Jurkat, Clone E6-1 (cell line): ENCODE measurements at places on chromosomes 2 and 18.

- DNase-seq = no peak
Observed at GRCh38 chr2:143175438-143175837, 46.2 kb downstream of the ARHGAP15 start.

DNA sequence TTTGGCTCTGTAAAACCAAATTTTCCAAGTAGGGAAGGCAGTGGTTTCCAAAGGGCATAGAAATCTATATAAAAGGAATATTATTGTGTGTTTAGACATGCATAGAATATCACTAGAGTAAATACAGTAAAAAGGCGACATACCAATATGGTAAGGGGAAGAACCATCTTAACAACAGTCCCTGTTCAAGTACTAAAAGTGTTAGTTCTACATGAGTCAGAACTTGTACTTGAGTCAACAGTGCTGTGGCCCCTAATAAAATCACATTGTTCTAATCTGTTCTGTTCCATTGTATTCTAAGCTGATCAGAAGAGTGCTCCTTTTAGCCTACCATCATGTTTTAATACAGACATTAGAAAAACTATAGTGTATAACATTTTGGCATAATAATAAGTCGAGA, 36.1 kb upstream of the TNFRSF11A start:
- no peak for DNase-seq

- no peak for DNase-seq
Observed at GRCh38 chr2:36468463-36469105, 113.0 kb downstream of the CRIM1 start.

DNA sequence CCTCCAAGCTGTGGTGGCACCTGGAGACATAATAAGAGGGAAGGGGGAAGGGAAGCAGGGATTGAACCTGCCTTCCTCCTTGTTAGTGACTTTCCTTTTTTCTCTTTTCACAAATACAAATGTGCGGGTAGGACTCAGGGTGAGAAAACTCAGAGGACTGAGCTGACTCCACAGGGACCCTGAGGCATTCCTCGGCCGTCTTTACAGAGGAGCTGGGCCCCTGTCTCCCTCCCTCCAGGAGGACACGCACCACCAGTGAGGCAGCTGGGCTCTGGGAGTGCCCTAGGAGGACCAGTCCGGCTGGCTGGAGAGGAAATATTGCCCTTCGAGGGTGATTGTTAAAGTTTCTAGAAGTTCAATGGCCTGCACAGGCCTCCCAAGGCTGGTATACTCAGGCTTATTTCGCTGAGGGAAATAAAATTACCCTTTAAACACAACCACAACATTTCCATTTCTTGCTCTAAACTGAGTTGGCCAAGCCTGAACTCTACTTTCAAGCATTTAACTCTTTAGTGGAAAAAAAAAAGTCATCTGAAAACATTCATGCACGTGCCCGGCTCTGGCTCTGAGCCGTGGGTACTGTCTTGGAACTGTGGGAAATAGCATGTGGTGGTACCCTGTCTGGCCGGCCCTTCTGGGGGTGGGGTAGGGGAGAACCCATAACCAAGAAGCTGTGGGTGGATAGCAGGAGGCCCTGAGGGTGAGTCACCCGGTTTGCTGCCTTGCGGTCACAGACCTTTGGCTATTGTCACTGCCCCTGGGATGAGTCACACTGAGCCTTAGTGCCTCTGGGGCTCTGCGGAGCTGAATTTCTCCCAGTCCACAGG, 116.0 kb downstream of the COPS8 start:
- no peak for DNase-seq

DNA sequence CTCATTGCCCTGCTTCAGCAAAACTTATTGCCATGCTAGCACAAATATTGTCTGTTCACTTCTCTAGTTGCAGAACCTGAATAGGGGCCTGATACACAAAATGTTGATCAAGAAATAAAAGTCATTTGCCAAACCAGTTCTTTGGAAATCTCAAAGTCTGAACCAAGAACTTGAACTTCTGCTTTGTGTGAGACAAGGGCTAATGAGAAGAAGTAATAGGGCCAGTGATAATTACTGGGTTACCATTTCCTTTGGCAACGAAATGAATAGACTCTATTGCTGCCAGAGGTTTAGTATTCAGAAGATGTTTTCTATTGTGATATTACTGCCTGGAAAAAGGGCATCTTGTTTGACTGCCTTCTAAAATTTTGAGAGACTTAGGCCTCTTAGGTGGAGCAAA, 35.0 kb downstream of the TMEFF2 start:
- DNase-seq = no peak

GRCh38 chr18:37395138-37395537, 170.5 kb downstream of the CELF4 start:
- no peak for DNase-seq

DNA sequence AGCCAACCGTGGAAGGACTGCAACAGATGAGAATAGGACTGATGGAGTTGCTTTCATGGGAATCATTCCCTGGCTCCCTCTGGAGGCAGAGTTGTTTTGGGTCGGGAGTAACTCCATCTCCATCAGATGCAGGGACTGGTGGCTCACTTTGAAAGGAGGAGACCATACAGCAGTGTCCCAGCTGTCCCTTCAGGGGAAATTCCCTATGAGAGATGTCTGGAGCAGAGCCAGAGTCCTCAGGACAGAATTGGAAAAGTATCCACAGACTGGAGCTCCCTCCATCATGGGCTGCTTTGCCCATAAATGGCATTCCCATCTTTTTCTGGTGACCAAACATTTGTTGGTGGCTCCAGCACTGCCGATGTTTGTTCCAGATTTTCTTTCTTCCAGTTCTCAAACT, 144.3 kb downstream of the NCK2 start:
- DNase-seq = no peak

GRCh38 chr2:157572725-157573124, 55.9 kb downstream of the ACVR1C start:
- peak; percentile 22 for DNase-seq

GRCh38 chr2:112166806-112167499, 28.8 kb downstream of the FBLN7 start:
- no peak for DNase-seq

GRCh38 chr2:178233428-178233827, 39.1 kb downstream of the OSBPL6 start:
- DNase-seq = no peak

DNA sequence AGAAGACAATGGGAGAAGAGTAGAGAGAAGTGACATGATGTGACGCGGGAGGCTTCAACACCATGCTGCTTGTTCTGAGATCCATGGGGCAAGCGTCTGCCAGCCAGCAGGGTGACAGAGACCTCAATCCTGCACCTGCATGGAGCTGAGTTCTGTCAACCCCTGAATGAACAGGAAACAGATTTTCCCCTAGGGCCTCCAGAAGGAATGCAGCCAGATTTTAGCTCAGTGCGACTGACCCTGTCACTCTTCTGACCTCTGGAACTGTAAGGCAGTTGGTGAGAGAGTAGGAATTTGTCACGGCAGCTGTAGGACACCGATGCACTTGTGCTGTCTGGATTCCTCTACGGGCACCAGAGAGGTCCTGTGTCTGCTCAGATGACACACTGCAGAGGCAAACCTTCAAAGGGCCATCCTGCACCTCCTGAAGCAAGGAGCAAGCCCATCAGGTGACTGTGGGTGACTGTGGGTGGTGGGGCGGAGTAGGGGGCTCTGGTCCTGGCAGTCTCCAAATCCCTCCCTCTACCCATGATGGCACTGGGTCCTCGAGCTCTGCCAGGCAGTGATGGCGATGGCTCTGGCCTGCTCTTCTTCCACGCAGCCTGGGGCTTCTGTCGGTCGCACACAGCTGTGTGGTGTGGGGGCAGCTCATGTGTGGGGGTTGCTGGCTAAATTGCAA, 194.3 kb upstream of the TWIST2 start:
- no peak for DNase-seq

GRCh38 chr18:22572341-22572740, 154.6 kb upstream of the CTAGE1 start:
- no peak for DNase-seq

DNA sequence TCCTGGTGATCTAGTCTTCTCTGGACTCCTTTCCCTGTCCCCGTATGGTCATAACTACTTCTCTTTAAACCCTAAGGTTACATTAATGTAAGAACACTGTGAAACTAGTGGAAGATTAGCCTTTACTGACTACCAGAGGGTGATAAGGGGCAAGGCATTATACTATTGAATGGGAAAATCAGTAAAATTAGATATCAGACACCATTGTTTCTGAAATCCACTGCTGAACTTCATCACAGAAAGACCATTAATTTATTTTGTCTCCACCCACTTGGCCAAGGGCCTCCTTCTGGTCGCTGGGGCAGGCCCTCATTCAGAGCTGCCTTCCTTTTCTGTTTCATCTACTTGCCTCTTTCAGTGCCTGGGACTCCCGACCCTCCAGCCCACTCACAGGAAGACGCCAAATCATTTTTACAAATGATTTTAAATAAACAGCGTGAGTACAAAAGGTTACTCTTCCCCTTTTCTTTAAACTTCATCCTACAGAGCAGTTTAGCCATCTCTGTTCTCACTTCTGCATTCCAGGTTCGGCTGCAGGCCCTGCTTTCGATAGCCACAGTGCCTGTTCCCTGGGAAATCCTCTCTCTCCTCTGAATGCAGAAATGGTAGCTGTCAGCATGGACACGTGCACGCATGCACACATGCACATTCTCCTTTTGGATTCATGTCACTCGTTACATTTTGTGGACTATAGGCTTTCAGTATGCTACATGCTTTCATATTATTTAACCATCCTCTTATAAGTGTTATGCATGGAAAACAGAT, 70.3 kb upstream of the DOCK10 start:
- no peak for DNase-seq

DNA sequence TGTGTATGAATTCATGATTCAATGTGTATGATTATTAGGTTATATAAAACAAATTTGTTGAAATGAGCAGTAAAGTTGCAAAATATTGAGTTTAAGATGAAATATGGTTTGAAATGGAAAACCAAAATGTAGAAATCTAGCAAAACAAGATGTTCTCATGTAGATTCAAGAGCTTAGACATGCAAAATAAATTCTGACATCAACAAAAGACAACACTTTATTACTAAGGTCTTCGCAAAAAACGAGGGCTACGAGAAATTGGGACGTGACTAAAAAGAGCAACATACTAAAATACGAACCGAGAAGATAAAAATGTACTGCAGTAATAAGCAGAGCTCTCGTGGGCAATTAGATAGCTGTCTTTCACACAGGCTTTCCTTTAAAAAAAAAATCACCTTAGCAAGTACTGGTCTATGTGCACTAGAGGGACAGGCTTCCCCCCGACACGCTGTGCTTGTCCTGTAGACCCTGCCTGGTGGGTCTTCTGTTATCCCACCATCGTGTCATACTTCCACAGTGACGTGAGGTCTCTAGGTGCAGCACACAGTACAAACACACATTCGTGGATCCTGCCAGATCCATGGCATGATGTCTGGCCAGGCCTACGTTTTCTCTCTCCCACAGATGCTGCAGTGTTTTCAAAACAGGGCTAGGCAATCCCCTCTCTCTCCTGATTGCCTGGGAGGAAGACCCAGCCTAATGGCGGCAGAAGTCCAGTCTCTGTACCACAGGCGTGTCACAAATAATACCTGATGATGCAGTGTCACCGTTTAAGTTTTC, 240.8 kb downstream of the TCF4 start:
- DNase-seq = no peak

GRCh38 chr18:59464486-59464885, 105.4 kb upstream of the LMAN1 start:
- DNase-seq = no peak

GRCh38 chr2:14804902-14805301, 172.4 kb downstream of the LRATD1 start:
- DNase-seq = no peak

DNA sequence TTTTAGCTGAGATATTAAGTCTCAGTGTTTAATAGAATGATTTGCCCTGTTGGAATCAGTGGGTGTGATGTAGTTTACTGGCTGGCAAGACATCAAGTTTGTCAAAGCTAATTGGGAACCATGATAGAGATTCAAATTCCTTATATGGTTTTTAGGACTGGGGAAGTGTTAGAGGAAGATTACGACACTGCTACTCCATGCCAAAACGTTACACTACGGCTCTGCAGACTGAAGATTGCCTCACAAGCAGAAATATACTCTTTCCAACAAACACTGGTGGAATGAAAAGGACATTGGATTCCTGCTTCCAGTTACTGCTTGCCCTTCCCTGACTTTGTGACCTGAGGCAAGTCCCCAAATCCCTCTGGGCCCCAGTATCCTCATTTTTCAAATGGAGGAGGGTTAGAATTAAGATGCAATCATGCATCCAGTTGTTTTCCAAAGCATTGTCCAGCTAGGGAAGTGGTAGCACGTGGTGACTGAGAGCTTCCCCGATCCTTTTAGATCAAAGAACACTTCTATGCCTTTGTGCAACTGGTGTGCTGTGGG, 147.6 kb downstream of the CDC42EP3 start:
- DNase-seq = no peak

GRCh38 chr2:10584242-10584753, 105.5 kb downstream of the NOL10 start:
- DNase-seq = no peak

- no peak for DNase-seq
Observed at GRCh38 chr2:165624470-165624800, 154.9 kb downstream of the CSRNP3 start.

- no peak for DNase-seq
Observed at GRCh38 chr2:166017208-166017607, 63.6 kb upstream of the TTC21B start.

DNA sequence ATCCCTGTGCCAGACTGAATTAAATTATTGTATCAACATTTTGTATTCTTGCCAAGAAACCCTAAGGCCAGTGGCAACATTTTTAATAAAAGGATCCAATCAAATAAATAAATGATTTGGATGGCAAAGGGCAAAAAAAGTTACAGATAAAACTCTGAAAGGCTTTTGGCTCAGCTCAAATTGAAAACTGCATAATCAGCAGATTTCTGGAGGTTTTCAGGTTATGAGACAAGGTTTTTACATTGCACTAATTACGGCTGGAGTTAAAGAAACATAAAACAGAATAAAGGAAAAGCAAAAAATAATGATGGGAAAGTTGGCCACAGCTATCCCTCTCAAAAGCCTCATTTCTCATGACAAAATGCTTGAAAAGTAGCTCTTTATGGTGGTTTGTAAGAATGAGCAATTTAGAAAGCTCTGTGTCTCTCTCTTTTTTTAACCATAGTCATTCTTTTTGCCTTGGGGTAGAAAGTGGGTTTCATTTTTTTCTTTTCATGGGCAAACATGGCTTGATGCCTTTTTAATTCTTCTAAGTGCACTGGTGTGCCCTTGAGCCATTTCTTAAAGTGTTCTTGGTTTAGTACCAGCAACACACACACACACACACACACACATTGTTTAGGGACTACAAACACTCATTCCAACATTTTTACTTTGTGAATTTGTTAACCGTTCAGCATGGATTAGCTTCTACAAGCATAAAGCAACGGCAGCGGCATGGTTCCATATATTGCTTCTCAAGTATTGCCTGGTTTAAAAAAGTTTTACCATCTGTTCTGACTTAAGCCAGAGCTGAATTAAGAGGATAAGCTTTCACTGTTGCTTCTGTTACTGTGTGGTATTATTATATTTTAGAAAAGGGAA, 747.1 kb upstream of the FSHR start:
- no peak for DNase-seq

GRCh38 chr2:228709788-228710371, 528.4 kb upstream of the SPHKAP start:
- no peak for DNase-seq

GRCh38 chr2:69013142-69013839, at the start of gene ANTXR1:
Gene ANTXR1 (plus strand): TSS chr2:69013179. CDS start chr2:69013500, 321 bp downstream.
- peak; percentile 35 for DNase-seq

- no peak for DNase-seq
Observed at GRCh38 chr2:197890168-197890567, 85.8 kb downstream of the PLCL1 start.
